ENCODE measurements at places on chromosomes 2 and 18.

GRCh38 chr2:105121434-105121833 lies 83.6 kb downstream of the MRPS9 start:
- DNase-seq, result no peak

- no peak for DNase-seq
These were observed 410.8 kb upstream of the ZNF804A start for GRCh38 chr2:184187421-184187971.

DNA sequence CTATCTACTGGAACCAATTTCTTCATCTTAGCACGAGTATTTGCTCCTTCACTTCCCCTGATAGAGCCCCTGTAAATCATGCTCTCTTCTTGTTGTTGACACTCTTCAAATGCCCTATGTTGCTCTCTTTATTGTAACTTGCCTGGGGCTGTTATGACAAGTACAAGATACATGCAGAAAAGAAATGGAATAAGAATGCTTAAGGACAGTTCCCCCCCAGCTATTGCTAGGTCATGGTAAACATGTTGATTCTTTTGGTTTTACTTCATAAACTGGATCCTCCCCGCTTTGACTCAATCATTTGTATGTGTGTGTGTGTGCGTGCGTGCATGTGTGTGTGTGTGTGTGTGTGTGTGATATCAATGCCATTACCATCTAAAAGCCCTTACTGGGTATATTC lies 368.5 kb upstream of the CNTNAP5 start:
- DNase-seq, result no peak

DNA sequence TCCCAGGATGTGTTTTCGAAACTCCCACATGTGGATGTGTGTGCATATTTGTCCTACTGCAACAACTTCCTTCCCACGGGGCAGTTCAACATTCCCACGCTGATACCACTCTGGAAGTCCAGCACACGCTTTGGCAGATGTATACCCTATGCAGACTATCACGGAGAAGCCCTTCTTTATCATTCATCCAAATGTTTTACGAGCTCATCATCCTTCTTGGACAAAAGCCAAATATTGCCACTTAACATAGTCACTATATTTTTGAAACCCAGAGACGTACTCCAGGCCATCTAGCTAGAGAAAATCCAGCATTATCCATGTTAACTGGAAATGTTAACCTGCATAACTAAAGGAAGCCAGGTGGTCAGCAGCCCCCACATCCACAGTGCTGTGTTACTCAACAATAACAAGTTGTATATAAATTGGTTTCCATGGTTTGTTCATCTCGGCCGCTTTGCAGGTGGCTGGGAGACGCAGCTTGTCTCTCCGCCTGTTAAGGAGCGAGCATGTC lies 131.5 kb downstream of the ZNF532 start:
- DNase-seq, result no peak

DNA sequence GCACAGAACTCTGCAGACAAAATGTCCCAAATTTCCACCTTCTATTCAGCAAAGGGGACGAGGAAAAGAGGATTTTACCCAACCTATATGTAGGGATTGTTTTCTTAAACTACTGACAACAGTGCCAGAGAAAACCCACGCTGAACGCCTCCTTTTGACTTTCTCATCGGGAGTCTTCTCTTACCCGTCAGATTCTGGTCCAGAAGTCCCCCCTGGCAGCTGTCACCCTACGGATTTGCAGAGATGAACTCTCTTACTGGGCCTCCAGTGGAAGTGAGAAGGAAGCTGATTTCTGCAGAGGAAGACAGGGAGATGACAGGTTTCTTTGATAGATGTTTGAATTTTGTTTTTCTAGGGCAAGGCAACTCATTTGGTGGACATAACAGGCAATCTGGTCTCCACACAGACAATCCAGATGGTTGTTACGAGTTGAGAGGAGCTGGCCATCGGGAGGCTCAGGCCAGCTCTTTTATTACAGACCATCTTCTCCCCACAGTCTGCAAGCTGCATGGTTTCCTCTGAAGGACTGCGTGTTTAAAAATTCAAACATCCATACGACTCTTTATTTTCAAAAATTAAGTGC lies 804.3 kb downstream of the RNF144A start:
- DNase-seq, result no peak

- no peak for DNase-seq
These were observed 1.0 kb downstream of the DARS1 start for GRCh38 chr2:135984199-135985017.

GRCh38 chr2:48194641-48195040 lies 288.3 kb upstream of the FBXO11 start:
- DNase-seq, result no peak

DNA sequence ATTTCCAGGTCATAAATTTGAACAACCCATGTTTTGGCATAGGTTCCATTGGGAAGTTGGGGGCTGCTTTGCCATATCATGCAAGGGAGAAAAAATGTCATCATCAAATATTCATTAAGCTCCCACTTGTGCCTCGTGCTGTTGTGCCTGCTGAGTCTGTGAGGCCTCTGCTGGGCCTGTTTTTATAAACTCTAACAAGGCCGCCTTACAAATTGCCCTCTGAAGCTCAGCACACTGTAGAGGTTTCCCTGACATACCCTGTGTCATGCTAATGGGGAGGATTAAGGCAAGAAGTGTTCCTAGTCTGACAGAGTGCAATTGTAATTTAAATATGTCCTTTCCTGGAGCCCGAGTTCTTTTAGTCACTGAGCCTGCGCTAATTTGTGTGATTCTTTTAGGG lies 17.6 kb downstream of the OSBPL6 start:
- DNase-seq, result no peak

DNA sequence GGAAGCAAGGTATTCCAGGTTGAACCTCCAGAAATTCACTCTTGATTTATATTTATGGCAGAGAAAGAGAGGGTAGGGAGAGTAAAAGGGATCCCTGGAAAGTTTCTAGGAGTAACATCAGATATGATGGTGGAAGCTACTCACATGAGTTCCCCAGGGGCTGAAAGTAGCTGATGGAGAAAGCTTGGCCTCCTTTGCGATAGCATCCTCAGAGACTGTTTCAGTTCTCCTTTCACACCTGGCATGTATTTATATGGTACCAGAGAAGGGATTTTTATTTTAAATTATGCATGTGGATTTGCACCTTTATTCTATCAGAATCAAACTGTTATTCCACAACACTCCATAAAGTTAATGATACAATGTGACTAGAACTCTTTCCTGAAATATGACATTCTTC lies 126.3 kb upstream of the OSR1 start:
- DNase-seq, result no peak

GRCh38 chr2:16773080-16773713 lies 107.6 kb upstream of the CYRIA start:
- DNase-seq, result peak; percentile 33

DNA sequence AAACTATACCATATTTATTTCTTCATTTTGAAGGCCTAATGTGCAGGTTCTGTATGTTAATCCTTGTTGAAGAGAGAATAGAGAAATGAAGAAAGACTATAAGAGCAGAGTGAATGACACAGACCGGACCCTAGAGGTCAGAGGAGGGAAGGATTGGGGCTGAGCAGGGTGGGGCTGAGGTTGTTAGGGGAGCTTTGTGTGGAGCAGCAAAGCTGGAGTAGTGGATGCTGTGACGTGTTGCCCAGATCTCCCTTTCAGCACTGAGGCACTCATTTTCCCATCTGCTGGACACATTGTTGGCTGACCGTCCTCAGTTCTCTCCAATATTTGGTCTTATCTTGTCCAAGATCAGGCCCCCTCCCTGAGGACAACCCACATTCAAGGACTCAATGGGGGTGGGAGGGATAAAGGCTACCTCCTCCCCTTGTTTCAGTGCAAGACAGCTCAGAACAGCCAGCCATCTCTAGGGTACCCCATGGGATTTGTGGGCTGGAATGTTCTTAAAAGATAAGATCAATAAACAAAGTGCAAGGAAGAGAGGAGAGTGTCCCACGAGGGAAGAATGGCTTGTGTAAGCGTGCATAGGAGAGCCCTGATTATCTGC lies 143.6 kb downstream of the TDRD15 start:
- no peak for DNase-seq

DNA sequence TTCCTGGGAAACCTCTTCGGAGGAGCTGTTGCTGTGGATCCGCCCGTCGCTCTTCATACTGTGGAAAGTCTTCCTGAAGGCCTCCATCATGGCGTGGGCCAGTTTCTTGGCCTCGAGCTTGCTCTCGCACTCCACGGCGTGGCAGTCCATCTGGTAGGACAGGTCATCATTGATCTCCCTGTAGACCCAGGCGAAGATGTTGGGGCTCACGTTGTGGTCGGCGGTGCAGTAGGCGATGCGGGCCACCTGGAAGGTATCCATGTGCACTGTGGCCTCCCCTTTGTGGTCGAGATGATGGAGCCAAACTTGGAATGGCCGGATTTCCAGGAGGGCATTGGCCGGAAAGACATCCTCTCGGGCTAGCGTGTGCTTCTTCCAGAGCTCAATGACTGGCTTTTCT lies 245.4 kb downstream of the PID1 start:
- DNase-seq, result no peak

DNA sequence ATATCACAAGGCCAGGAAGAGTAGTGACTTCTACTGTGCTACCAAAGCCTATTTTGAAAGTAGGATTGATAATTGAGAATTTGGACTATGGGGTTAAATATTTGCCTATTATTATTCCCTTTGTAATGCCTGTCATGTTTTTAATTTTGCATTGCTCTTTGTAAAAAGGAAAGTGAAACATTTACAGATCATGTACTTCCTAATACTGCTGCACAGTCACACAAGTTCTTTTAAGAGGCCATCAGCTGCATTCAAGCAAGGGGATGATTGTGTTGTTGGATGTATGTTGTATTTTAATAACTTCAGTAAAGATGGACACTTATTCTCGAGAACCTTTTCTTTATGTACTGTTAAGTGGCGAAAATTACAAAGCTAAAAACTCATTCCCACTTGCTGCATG lies 70.1 kb downstream of the PLEKHA3 start:
- DNase-seq, result no peak

DNA sequence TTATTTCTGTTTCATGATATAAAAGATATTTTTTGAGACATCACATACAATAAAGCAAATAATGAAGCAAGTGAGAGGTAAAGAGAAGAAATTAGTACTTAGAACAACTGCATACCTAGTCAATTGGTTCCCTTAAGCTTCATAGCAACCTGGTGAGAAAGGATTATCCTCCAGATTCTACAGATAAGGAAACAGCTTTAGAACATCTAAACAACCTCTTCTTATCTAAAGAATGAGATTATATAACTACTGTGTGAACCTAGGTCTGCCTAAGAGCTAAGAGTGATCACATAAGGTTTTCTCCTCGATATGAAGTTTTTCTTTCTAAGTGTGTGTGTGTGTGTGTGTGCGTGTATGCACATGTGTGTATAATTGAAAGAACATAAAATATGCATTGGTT lies 265.1 kb downstream of the NOL4 start:
- no peak for DNase-seq

DNA sequence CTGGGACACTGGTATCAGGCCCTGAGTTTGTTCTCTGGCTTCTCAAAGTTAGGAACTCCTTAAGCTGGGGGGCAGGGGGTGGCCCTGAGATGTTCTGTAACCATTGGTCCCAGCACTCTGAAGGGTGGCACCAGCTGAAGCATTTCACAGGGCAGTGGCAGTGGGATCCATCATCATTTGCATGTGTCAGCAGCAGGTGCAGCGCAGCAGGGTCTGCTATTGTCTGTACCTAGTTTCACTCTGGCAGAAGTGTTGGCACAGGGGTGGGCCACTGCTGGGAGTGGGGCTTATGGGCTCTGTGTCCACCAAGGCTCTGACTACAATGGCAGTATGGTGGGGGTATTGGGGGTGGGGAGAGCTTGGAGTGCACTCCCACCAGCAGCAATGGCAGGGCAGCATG lies 460.4 kb upstream of the ZNF804A start:
- no peak for DNase-seq

GRCh38 chr2:230976671-230977171 lies 19.2 kb upstream of the SPATA3 start:
- no peak for DNase-seq

DNA sequence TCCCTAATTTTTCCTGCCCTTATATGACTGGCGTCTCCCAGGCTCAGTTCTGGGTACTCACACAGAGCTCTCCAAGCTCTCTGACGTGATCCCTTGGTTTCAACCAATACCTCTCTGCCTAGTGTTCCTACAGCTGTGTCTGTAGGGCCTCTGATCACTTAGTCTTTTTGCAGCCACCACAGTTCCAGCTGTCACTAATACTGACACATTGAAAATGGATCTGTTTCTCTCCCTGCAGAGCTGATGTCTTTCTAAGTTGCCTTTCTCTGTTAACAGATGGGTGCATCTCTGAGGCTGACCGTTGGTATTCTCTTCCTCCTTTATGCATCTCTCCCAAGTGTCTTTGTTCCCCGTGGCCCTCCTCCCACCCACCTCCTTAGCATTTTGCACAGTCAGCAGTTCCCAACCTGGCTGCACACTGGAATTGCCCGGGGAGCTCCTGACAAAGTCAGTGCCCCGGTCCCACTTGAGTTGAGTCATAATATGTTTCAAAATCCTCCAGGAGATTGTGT lies 62.5 kb downstream of the CERS6 start:
- DNase-seq, result no peak

DNA sequence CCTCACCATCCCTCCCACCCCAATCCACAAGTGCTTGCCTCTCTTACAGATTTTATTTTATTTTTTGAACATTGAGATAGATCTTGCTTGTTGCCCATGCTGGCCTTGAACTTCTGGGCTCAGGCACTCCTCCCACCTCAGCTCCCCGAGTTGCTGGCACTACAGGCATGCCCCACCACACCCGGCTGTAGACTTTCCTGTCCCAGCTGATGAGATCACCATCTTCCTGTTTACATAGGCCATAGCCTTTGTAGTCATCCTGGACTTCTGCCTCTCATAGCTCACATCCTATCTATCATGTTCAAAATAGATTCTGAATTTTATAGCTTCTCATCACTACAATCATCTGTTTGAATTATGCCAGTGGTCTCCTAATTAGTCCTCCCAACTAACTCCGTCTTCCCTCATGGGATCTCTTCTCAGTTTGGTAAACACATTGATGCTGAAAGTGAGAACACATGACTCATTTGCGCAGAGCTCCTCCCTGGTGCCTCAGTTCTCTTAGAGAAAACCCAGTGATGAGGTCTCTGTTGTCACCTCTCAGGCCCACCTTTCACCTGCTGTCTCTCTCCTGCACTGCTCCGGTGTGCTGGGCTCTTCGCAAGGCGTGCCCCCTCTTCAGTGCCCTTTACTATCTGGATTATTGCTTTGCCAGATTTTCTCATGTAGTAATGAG lies 243.0 kb downstream of the ZNF407 start:
- DNase-seq, result no peak

- DNase-seq, result peak; percentile 19
These were observed 144.7 kb upstream of the ITGA4 start for GRCh38 chr2:181312515-181312927.

- DNase-seq, result no peak
These were observed 68.3 kb upstream of the ZNF397 start for GRCh38 chr18:35172451-35173035.

- DNase-seq, result no peak
These were observed 841.6 kb downstream of the TRIB2 start for GRCh38 chr2:13558368-13558767.

GRCh38 chr2:186108470-186108869 lies 369.9 kb downstream of the FSIP2 start:
- no peak for DNase-seq

DNA sequence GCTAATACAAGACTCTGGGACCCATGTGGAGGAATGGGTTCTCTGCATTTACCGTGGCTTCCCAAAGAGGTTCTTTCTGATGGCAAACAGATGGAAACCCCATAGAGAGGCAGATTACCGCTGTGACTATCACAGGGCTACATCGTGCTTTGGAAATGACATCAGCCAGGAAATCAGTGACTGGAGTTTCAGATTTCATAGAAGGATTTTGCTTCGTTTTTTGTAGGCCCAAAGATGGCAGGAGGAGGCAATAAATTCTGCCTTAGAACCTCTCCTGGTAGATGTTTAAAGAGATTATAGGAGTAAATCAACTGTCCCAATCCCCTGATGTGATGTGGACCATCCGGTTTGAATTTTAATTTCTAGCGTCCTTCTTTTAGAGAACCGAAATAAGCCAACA lies 214.1 kb downstream of the AGPS start:
- no peak for DNase-seq

Data from activated CD4-positive, alpha-beta T cell treated with anti-CD3 and anti-CD28 coated beads for 48 hours (primary cell).